PC-9 (cell line): ENCODE measurements at places on chromosomes 16 and 17. TPM values are rescaled to one million over a fixed set of nuclear protein-coding genes. Genes with fewer than 3 reads are reported as not detected.
A peak's percentile ranks its signal among the peaks of the same experiment; 100 is the strongest.

C16orf90 gene
- total RNA-seq, result not detected in 2 replicates

TTYH2 gene
- total RNA-seq, result 1.5 and 2.9 TPM in 2 replicates

DNA sequence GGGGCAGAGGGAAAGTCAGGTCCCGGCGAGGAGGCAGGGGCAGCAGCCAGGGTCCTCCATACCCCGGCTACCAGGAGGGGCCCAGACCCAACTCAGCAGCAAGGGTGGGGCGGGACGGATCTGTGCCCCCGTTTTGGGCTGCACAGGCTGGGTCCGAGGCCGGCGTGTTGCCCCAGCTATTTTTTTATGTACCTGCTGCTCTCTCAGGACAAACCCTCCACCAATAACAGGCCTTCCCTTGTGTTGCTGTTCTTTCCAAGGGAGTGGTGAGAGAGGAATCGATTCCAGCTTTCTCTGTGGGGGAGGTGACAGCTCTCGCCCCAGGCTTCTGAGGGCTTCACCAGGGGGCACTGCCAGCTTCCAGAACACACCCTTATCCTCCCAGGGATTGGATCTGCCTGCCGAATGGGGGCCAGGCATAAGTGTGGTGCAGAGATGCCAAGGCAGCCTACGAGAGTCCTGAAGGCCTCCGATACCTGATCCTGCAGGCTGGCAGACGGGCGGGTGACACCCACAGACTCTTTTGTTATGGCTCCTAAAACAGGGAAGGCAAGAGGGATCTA, 22.3 kb downstream of the RTN4RL1 start:
- DNase-seq, result no peak
- no peak overlapping the region for H3K27ac ChIP-seq
- H3K36me3 ChIP-seq, result no peaks in the 10 kb centered on the region
- peaks cover 14% of the 10 kb centered on the region for H3K4me1 ChIP-seq
- no peaks in the 10 kb centered on the region for H3K27me3 ChIP-seq
- H3K4me3 ChIP-seq, result no peak overlapping the region

DNA sequence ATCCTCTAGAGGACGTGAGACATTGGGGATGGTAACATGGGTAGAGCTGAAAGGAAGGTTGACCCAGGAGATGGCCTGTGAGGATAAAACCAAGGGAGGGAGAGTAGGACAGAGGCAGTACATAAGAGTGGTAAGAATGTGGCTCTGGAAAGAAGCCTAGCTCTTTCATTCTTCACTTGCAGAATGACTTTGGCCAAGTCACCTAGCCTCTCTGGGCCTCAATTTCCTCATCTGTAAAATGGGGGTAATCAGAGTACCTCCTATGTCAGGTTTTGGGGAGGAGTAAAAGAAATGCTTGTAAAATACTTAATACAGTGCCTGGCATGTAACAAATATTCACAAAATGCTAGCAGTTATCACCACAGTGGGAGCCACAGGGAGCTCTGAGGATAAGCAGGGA, 6.9 kb downstream of the KDM6B start:
- peak overlapping the region; percentile 93; the same call in 1 of the 2 replicates for H3K4me3 ChIP-seq
- H3K4me1 ChIP-seq, result peaks cover 28% of the 10 kb centered on the region
- H3K27me3 ChIP-seq, result no peaks in the 10 kb centered on the region
- H3K27ac ChIP-seq, result no peak overlapping the region
- no peak for DNase-seq

- H3K27ac ChIP-seq, result no peak overlapping the region
- no peaks in the 10 kb centered on the region for H3K27me3 ChIP-seq
- peaks cover 13% of the 10 kb centered on the region for H3K36me3 ChIP-seq
- H3K4me1 ChIP-seq, result no peaks in the 10 kb centered on the region
- no peak overlapping the region for H3K4me3 ChIP-seq
These were observed 22.4 kb downstream of the ATAD5 start for GRCh38 chr17:30854146-30854545.

DNA sequence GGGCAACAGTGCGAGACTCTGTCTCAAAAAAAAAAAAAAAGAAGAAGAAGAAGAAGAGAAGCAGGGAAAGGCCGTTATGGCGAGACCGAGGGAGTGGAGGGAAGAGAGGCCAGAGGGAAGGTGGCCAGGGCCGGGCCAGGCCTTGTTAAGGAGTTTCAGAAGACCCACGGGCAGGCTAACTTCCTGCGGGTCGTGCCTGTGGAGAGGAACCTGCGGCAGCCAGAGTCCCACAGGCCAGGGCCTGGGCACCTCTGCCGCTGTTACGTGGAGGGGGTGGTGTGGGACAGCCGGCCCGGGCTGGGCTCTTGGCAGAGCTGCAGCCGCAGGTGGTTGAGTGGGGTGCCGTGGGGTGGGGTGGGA, 5.4 kb downstream of the WDR81 start:
- H3K27me3 ChIP-seq, result no peaks in the 10 kb centered on the region
- no peak overlapping the region for H3K27ac ChIP-seq
- no peak overlapping the region for H3K4me3 ChIP-seq
- no peaks in the 10 kb centered on the region for H3K36me3 ChIP-seq
- no peak for DNase-seq
